CD4-positive, alpha-beta T cell treated with Interleukin-6 at 100 ng/mL for 8 hours (primary cell): ENCODE measurements at places on chromosomes 11 and 22.

DNA sequence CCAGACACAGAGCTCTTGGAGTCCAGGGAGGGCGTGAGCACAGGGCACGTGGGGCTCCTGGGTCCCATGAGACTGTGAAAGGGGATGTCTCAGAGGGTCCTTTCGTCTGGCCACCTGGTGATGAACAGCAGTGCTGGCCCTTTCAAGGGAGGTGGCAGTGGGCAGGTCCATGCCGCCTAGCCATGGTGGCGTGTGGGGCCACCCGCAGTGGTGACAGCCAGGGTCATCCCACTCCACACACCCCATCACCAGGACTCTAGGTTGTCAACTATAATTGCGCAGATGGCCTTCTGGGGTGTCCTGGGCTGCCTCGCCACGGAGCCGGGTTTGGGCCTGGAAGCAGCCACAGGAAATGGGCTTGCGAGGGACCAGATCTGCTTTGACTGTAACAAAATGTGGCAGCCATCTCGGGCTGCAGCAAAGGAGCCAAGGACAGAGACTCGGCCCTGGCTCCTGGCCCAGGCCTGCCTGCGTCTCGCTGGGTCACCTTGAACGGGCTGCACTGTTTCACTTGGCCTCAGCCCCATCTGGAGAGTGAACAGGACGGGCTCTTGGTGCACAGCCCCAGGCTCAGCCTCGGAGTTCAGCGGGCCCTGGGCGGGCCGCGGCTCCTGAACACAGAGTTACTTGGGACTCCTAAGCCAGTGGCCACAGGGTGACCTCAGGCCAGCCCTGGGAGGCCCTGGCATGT lies 1350.5 kb downstream of the BRD1 start:
- no peak for DNase-seq

DNA sequence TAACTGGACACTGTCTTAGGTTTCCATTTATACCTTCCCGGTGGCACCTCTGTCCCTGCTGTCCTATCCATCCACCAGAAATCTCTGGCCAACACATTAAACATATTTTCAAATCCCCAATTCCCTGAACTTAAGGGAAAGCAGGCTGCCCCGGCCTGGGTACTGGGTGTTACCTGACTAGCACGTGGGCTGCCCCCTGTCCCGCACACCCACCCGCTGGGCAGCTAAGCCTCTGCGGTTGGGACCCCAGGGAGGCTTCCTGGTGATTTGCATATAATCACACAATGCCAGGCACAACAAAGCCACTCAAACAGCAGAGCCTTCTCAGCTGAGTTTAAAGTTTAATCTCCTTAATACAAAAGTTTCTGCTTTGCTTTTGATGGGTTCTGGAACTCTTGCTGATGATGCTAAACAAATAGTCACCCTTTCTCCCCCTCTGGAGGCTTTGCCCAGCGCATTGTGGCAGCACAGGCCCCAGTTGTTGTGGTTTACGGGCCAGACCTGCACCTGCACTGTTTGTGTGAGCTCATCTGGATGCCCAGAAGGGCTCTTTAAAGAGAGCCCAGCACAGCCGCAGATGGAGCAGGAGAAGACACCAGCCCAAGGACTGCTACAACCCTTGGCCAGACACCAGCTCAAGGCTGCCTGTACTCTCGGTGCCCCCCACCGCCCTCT lies 59.9 kb upstream of the POU2AF1 start:
- no peak for DNase-seq

GRCh38 chr11:113967361-113967760 lies 7.5 kb upstream of the HTR3A start:
- no peak for DNase-seq

DNA sequence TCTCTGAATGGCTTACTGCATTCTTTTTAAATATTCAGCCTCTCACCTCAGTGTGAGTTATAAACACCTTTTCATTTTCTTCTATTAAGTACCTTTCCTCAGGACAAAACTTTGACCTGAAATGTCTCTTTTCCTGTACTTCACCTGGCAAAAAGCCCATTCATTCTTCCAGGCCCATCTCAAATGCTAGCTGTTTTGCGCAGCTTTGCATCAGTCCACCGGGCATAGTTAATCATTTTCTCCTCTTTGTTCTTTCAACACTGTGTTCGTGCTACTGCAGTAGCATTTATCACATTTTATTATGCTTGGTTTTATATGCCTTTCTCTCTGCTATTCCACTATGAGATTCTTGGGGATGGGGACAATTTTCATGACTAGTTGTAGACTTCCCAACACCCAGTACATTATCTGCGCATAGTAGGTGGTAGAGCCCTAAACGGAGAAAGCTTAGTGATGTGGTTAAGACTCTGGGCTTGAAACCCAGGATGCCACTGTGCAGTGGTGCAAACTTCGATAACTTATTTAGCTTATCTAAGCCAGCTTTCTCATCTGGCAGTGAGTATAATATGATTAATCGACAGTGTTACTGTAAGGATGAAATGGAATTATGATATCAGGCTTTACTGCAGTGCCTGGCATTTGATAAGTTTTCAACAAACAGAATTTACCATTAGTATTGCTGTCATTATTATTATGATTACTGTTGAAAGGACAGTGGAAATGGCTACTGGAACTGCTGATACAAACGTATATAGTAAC lies 695.7 kb downstream of the NELL1 start:
- DNase-seq, result no peak

- no peak for DNase-seq
Measured at GRCh38 chr11:112343368-112344039, 82.8 kb upstream of the PLET1 start.

- no peak for DNase-seq
Measured at GRCh38 chr11:70782401-70782913, 384.1 kb downstream of the CTTN start.

GRCh38 chr11:97454988-97455387 lies 1065.2 kb downstream of the JRKL start:
- no peak for DNase-seq

- no peak for DNase-seq
Measured at GRCh38 chr22:37499789-37500540, 13.8 kb upstream of the MFNG start.

GRCh38 chr11:66547662-66548009 lies 933 bp downstream of the ACTN3 start:
- no peak for DNase-seq

DNA sequence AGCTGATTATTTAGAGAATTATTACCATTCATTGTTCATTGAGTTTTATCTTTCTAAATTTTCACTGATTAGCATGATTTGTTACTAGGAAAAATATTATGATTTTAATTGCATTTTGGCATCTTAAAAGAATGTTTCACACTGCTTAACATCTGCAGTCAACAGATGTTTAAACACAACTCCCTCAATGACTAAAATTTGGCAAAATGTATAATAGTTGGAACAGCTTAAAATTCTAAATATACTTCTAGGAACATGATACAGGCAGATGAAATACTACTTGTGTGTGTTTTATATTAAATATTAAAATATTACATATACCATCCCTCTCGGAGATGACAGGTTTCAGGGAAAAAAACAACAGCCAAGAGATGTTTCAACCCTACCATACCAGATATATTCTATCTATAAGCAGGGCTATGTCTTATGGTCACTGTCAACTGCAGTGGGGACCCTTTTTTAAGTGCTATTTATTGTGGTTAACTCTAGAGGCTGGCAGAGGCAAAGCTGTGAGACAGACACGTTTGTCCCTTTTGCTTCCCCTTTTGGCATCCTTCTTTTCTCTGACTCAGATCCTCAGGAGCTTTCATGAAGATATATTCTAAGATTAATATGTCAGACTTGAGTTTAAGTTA lies 81.9 kb downstream of the BDNF start:
- DNase-seq, result no peak

DNA sequence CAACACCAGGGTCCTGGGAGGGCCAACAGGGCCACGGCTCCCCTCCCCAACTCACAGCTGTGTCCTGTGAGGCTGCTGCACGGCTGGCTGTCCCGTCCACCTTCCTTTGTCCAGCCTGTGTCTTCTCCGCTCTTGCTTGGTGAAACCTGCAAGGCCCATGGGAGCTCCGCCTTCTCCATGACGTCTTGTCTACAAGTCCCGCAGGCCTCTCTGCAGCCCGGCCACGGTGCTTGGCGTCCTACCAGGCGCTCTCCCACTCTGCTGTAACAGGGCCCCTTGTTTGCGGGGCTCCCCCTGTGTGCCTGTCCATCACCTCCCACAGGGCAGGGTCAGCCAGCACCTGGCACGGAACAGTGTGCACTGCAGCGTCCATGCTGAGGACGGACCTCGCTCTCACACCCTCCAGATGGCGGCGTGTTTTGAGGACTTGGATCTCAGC lies 866.8 kb downstream of the TBC1D22A start:
- no peak for DNase-seq

DNA sequence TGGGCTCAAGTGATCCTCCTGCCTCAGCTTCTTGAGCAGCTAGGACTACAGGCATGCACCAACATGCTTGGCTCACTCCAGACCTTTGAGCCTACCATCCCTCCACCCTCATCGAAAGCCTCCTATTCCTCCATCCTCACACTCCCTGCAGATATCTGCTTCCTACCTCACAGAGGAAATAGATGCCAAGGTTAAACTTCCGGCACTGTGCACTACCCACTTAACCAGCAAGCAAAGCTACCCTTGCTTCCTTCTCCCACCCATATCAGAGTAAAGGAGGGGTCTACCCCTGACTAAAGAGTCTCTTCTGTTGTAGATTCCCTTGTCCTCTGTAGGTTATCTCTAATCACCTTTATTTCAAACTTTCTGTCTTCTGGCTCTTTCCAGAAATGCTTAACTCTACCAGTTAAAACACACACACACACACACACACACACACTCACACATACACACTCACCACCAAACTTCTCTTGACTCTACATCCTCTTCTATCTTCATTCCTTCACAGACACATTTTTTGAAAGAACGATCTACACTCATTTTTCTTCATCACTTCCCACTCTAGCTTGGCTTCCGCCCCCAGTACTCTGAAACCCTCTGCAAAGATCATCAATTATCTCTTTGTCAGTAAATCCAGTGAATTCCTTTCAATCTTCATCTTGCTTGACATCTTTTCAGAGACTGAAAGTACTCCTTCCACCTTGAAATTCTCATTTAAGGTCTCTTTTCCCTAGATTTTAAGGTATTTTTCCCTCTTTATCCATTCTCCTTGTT lies 10.9 kb upstream of the SIK2 start:
- DNase-seq, result no peak

DNA sequence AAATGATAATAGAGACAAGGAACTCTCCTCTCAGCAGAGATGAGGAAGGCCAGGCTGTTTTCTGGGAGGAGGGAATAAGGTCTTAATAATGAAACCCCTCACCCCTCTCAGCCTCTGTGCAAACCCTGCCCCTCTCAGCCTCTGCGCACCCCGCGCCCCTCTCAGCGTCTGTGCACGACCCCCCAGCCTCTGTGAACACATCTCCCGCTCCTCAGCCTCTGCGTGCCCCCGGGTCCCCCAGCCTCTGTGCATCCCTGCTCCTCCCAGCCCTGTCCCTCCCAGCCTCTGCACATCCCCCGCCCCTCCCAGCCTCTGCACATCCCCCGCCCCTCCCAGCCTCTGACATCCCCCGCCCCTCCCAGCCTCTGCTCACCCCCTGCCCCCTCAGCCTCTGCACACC lies 837.8 kb downstream of the TBC1D22A start:
- no peak for DNase-seq

DNA sequence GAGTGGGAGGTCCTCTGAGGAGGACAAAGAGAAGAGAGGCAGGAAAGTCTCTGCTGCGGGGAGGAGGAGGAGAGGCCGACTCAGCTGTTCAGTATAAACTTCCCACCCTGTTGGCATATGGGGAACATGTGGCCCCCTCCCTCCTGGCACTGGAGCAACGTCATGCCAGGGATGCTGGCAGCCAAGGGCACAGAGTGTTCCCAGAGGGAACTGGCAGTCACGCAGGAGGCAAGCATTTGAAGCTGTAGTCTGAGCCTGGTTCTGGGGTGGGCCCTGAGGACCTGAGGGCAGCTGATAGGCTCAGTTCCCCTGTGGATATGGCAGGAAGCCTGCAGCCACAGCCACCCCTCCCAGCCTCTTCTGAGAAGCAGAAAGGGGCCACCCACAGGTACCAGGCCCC lies 67.1 kb upstream of the TSPAN18 start:
- no peak for DNase-seq

GRCh38 chr11:58928107-58928499 lies 11.2 kb upstream of the GLYATL1 start:
- no peak for DNase-seq

DNA sequence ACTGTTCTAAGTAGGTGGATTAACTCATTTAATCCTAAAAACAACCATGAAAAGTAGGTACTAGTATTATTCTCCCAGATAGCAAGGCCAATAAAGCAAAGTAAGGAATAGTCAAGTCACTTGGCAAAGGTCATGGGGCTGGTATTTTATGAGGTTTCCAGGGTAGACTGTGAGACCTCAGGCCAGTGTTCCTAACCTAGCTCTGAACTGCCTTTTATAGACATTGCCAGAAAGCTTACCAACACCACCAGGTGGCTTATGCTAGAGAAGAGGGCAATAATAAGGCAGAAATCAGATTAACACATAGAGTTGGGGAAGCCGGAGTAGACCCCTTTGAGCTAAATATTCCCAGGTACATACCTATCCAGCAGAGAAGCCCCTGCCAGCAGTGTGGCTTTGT lies 490.9 kb upstream of the TENM4 start:
- no peak for DNase-seq

- no peak for DNase-seq
Measured at GRCh38 chr11:13644997-13645687, 23.3 kb upstream of the FAR1 start.

- DNase-seq, result no peak
Measured at GRCh38 chr22:26432619-26433311, 3.7 kb downstream of the ASPHD2 start.

DNA sequence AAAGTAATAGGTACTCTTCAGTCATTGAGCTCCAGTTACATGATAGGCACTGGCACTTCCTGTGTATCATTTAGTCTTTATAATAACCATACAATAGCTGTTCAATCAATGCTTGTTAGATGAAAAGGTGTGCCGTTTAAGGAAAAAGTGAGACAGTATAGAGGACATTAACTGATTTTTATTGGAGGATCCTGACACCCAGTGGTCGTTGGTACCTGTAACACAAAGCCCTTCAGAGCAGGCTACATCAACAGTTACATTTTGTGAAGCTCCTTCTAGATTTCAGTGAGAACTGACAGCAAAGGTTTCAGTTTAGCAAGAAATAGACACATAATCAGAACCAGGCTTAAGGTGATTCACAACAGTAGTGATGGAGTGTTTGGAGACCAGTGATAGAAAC lies 44.2 kb downstream of the CCDC81 start:
- DNase-seq, result no peak

- DNase-seq, result no peak
Measured at GRCh38 chr11:104546501-104546900, 351.8 kb downstream of the CASP12 start.

- DNase-seq, result no peak
Measured at GRCh38 chr11:123487157-123487744, 57.2 kb downstream of the GRAMD1B start.
